ENCODE measurements at places on chromosomes 4 and X. TPM values are rescaled to one million over a fixed set of nuclear protein-coding genes. Genes with fewer than 3 reads are reported as not detected.

The CCNA2 gene
- total RNA-seq = 3.4 TPM

The PLAC8 gene
- total RNA-seq = 36.3 TPM

The C4orf54 gene
- not detected for total RNA-seq

The SPACA5 gene
- total RNA-seq = not detected

The DIPK2B gene
- 1.8 TPM for total RNA-seq

The SUPT20HL1 gene
- total RNA-seq = not detected

The NUDT6 gene
- total RNA-seq = 9.9 TPM

The RHOXF2B gene
- not detected for total RNA-seq

The SSX1 gene
- total RNA-seq = not detected

The BRS3 gene
- not detected for total RNA-seq

The CSAG1 gene
- not detected for total RNA-seq

- no peak for DNase-seq
Observed at GRCh38 chr4:39877971-39878370, 99.7 kb downstream of the PDS5A start.

DNA sequence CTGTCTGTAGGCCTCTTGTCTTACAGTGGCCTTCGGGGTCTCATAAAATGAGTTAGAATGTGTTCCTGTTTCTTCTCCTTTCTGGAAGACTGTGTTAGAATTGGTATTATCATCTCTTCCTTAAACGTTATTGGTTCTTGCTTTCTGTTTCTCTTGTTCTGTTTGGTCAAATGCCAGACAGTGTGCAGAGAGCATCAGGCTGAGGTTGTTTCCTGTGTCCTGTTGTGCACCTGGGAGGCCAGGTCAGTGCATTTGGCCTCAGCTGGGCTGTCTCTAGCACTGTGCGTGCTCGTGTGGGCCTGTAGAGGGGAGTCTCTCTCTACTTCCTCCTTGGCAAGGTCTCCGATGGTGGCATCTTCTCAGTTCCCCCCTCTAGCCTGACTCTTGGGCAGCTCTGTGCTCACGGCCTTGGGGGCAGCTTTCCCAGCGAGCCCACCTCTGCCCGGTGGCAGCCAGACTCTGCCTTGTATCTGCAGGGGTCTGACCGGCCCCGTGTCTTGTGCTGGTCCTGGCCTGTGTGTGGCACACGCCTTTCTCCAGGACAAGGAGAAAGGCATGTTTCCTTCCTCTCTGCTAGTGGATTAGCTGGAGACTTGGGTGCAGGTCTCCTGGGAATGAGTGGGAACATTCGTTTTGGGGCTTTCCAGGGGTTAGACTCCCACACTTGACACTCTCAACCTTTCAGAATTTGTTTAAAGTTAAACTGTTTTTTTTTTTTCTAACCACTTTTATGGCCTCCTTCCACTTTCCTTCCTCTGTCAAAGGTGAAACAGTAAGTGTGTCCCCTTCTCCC, 62.3 kb downstream of the FAM193A start:
- DNase-seq = peak; percentile 66

GRCh38 chr4:119286377-119287002, 35.4 kb downstream of the FABP2 start:
- DNase-seq = peak; percentile 49

DNA sequence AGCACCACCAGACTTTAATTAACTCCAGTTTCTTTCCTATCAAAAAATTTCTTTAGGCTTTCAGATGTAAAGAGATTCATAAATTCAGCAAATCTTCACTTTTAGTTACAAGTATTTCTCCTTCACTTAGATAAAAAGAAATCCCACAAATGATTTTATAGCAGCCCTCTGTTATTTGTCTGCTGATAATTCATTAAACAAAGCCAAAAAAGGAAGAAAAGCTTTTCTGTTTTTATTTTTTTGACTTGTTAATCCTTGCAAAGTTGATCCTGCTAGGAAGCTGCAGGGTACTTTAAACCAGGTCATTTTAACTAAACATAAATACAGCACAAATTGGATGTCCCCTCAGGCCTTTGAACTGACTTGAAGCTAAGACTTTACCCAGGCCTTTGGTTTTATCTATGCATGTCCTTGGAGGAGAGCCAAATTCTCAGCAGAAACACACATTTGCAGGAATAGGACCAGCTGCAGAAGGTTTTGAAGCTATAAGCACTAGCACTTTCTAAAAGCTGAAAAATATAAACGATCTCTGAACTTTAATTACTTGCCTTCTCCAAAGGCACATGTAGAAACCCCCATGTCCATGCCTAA, 57.5 kb downstream of the PCDH18 start:
- no peak for DNase-seq

DNA sequence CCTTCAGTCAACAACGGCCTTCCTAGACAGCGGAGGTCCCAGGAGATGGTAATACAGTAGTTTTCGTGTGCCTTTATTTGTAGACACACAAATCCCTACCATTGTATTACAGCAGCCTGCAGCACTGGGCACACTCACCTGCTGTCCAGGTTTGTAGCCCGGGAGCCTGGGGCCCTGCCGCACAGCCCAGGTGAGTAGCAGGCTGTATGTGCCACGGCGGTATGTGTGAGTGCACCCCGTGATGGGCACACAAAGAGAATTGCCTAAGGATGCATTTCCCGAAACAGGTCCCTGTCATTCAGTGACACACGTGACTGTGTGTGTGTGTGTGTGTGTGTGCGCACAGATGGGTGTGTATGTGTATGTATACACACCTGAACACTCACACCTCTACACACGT, 8.1 kb upstream of the SLC25A6 start:
- DNase-seq = peak; percentile 22

- no peak for DNase-seq
Observed at GRCh38 chrX:103441878-103442535, 65.7 kb downstream of the BEX3 start.

GRCh38 chr4:94458682-94459081, 6.9 kb downstream of the PDLIM5 start:
- no peak for DNase-seq

DNA sequence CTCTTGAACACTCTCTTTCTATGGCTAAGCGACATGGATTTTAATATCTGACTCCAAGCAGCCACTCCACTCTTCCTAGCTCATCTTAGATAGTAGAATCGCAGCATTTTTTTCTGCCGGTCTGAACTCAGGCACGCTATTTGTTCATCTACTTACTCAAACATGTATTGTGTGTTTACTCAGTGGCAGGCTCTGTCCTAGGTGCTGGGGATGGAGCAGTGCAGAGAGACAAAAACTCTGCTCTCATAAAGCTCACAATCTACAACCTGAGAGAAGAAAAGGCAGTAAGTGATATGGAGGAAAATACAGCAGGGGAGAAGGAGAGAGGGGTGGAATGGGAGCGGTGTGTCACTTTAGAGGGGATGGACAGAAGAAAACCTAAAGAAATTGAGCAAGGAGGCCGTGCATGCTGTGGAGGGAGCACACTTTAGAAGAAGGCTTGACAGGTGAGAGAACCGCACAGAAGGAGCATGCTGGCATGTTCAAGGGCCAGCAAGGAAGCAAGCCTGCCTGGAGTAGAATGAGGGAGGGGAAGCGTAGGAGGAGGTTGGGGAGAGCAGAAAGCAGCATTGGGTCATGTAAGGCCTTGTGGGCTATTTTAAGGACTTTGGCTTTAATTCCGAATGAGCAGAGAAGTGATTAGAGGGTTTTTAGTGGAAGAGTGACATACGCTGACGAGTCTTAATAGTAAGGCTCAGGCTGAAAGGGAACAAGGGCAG, 132.0 kb downstream of the ANK2 start:
- no peak for DNase-seq

- DNase-seq = no peak
Observed at GRCh38 chr4:41197495-41197894, 16.8 kb downstream of the APBB2 start.

DNA sequence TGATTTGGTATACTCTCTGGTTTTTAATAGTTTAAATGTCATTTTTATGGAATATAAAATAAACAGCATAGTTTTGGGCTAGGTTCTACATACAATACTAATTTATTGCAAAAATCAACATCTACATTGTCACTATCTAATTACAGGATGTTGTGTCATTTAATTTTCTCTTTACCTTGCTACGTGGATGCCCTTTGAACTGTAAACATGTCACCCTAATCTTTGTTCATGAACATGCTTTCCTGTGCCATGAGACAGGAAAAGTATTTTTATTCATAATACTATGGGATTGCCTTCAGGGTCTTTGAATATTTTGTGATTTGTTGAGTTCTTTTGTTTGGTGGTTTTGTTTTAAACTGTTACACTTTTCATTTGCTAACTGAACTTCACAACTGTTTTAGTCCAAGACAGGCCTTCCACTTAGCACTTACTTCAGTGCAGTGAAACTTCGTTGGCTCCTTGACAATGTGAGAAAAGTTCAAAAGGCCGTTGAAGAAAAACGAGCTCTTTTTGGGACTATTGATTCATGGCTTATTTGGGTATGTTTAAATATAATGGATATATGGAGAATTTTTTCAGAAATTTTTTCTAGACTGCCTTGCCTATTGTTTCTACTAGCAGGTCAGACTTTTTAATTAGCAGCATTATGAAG, 40.9 kb downstream of the GK start:
- DNase-seq = no peak

- DNase-seq = no peak
Observed at GRCh38 chrX:134174859-134175258, 62.1 kb upstream of the CCDC160 start.

DNA sequence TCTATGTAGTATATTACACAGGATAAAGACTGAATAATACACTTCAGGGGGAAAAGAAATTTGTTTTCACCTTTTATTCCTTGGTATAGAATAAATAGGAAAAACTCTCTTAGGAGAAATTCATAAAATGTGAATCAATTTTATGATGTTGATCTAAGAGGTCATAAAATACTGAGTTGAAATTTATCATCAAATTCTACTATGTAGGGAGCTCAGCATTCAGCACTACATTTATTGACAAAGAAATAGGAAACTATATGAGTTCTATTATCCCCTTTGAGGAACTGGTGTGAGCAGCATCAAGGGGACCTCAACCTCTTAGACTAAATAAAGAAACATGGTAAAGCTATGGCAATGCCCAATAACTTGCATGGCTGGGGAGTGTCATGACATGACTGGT, 348.2 kb upstream of the SMIM31 start:
- DNase-seq = no peak

DNA sequence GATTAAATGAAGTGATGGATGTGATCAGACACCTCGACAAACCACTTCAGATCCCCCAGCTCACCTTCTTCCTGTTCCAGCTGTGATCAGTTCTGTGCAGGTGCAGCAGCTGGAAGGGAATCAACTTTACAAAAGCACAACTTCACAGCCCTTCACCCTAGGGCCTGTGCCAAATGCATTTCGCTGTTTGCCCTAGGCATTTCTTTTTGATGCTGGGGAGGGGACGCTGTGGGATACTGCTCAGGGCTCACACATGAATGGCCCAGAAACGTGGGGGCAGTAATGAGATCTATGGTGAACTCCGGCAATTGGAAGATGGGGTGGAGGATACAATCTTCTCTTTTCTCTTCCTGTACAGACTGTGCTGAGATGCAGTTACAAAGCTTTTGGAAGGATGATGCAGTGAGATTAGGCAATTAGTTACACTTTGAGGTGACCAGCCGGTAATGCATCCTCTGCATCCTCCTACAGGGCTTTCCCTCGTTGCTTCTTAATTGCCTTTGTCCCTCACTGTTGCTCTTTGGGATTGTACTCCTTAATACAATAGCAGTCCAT, 215.1 kb upstream of the PITX2 start:
- DNase-seq = no peak

DNA sequence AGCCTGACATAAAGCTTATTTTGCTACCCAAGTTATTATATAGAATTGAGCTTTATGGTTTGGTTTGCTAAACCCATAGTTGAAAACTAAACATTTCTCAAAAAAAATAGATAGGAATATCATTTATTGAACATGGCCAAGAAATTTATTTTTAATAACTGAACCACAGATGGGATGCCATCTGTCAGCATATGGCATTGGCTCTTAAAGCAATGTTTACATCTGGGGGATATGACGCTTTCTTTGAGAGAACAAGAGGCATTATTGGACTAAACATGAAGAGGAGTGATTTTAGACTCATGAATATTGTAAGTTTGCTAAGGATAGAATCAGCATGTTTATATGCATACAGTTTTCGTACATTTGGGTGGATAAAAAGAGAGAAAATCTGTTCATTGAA, 132.6 kb upstream of the SLIT2 start:
- DNase-seq = no peak

DNA sequence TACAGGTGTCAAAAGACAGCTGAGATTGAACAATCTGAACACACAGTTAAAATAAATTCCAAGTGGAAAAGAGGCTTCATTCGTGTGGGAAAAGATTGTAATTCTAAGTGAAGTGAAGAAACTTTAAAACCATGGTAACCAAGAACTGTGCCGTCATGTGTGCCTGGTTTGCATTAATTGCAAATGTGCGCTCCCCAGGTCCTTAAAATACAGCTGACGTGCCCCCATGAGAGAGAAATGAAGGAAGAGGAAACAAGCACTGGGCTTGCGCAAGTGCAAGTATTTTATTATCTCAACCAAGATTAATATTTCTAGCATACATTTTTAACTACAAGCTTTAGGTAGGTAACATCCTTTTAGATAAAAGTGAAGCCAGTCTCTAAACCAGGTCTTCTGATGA, 92.5 kb downstream of the PARM1 start:
- no peak for DNase-seq

GRCh38 chr4:100936661-100937375, 410.5 kb downstream of the PPP3CA start:
- DNase-seq = no peak

DNA sequence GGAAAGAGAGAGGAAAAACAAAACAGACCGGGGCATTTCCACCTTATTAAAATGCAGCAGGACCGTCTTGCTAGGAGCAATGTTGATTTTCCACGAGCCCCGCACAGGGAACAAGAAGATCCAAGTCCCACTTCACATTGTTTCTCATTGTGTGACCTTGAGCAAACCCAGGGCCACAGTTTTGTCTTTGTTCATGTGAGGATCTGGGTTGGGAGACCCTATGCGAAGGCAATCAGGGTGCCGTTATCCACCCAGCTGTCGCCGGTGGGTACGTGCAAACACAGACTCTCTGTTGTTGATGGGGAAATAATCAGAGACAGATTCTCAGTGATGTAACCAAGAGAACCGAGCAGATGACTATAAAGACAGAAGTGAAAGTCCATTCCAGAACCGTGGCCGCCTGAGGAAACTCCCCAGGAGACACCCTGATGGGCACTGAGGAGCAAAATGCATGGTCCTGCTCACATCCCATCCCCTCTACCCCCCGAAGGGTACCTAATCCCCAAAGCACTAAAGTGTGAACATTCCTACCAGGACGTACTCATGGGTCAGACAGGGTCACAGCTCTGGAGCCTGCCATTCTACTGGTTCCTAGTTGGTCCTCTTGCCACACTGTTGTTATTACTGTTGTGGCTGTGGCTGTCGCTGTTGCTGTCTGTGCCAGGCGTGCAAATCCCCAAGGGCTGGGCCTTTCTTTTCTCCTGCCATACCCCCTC, 102.7 kb upstream of the RBPJ start:
- DNase-seq = no peak
